Activated CD8-positive, alpha-beta memory T cell treated with anti-CD3 and anti-CD28 coated beads for 1 hour (primary cell): ENCODE measurements at places on chromosomes 1 and 21.

DNA sequence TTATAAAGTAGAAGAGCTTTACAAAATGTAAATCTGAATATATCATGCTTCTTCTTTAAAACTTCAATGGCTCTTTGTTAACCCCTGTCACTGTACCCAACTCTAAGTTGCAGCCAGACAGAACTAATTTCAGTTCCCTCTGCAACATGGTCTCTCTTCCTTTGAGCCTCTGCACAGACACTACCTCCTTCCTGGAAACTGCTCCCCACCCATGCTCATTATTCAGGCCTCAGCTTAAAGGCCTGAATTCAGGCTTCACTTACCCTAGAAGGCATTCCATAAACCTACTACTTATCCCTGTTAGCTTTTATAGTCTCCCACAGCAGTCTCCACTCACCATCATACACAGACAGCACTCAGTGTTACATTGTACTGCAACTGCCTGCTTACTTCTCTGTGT, 2.6 kb upstream of the EEIG2 start:
- DNase-seq, result no peak

- DNase-seq, result no peak
Measured at GRCh38 chr1:41935226-41935625, 16.5 kb upstream of the HIVEP3 start.

DNA sequence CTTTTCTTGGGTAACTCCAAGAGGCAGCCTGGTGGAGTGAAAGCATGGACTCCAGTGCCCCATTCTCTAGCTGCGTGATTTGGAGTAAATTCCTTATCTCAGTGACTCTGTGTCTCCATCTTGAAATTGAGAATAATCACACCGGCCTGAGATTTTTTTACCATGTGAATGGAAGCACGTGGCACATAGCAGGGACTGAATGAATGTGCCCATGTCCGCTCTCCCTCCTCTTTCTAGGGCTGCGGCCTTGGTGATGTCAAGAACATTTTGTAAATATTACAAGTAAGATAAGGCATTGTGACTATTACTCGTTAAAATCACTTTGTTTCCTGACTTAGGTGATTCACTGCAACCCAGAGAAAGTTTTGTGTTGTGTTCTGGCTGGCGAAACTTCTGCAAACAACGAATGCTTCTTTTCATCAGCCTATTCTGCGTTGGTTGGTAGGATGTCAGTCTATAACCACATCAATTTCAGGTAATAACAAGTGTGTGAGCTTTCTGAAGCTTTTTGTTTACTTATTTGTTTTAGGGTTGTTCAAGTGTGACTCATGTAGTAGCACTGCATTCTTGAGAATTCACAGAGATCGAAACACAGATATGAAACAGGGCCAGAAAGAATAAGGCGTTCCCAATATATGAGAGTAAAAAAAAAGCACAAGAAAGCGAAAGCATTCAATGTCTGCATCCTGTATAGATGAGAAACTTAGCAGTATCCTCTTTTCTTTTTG, 135.7 kb upstream of the SLC45A1 start:
- no peak for DNase-seq

DNA sequence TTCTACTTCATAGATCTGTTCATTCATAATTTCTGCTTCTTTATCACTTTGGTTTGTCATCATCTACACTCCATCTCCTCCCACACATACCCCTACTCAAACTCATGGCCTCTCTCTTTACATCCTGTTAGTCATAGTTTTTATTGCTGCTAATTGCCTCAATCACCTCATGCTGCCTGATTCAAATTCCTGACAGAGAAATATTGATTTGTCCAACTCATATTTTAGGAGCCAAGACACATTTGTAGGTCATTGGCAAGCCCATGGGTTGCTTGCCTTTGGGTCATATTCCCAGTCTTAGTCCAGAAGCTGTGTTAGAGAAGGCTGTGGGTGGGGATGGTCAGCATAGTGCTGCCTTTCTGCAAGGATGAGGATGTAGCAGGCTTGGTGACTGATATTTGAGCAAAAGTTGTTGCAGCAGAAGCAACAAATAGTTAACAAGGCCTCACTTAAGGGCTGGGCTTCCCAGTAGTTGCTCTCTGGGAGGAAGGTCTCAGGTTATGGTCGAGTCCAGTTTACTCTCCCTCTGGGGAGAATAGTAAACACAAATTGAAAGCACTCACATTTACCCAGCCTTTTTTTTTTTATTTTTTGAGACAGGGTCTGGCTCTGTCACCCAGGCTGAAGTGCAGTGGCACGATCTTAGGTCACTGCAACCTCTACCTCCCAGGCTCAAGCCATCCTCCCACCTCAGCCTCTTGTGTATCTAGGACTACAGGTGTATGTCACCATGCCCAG, 22.4 kb upstream of the EPS15 start:
- no peak for DNase-seq

DNA sequence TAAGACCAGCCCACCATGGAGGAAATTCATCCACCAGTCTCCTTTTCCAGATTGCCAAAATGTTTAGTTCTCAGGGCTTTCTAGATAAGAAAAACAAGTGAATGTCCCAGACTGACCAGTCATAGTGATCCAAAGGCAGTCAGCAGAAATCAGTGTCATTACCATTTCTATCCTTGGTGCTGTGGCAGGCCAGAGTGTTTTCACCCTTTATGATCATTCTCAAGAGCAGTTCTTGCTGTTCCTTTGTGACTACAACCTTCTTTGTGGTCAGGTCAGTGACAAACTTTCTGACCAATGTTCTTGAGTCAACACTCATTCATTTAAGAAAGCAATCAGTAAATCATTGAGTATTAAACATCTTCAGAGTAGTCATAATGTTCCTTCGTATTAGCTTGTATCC, 7.3 kb upstream of the DHCR24 start:
- DNase-seq, result no peak

DNA sequence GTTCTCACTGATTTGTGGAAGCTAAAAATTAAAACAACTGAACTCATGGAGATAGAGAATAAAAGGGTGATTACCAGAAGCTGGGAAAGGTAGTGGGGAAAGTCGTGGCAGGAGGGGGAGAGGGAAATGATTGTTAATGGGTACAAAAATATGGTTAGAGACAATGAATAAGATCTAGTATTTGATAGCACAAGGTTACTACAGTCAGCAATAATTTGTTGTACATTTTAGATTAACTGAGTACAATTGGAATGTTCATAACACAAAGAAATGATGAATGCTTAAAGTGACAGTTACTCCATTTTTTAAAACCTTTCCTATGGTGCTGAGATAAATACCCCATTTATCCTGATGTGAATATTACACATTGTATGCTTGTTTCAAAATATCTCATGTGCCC, 102.3 kb downstream of the DTL start:
- no peak for DNase-seq
